ENCODE measurements at places on chromosomes 4 and X.

DNA sequence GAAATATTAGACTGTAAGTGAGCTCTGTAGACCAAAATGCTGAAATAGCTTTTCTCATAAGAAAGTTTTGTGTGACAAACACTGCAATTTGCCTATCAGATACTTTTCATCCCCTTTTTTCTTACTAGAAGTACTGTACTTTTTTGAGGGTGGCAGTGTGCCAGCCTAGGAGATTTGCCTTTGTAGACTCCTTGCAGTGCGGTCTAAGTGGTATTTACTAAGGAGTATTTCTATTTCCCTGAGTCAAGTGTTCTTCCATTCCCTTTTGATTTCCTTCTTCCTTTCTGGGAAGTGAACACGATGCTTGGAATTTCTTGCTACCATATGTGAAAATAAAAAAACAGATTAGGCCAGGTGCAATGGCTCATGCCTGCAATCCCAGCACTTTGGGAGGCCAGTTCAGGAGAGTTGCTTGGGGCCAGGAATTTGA is 34.6 kb downstream of the PDLIM5 start:
- DNase-seq, result peak; percentile 86

DNA sequence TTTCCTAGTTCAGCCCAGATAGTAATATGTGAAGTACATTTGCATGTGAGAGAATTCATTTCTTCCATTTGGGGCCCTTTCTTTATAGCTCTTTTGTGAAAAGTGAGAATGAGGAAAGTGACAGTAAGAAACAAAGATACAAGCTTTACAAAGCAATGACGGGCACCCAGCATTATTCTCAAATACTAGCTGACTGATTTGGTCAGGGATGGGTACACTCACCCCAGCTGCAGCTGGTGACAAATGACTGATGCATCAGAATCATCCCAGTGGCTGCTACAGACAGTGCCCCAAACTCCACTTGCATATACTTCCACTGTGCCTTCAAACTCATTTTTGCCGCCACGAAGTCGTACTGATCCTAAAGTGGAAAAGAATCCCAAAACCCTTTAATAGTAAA is 14.8 kb downstream of the PRSS12 start:
- peak; percentile 23 for DNase-seq

DNA sequence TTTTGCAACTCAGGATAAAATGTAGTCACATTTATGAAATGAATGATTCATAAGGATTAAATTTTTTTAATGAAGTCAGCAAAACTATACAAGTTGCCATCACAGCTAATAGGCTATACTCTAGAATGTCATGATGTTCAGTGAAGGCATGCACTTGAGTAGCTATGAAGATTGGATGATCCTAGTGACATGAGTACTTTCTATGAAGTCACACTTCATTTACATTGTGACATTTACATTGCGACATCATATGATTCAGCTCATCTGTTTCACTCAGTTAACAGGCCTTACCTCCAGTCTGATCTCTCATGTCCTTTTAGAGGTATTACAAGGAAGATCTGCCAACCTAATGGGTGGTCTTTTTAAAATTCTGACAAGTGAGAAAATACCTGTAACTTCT is 82.7 kb upstream of the FGF13 start:
- DNase-seq, result peak; percentile 10

DNA sequence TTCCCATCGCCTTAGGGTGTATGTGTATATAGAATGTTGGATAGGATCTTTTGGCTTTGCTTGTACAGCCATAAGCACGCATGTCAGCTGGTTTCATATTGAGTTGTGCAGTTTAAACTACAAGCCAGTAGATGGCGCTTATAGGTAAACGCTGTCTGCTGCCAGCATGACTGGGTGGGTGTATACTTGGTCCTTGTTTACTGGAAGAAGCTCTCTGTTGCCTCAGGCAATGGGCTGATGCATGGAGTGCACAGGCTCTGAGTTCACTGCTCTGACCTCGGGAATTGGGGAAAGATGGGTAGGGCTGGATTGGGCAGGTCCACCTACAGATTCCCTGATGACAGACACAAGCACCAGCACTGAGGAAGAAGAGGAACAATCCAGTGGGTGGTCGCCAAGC is 831.5 kb downstream of the STIM2 start:
- peak; percentile 61 for DNase-seq

- DNase-seq, result no peak
Measured at GRCh38 chrX:146854281-146854680, 39.7 kb upstream of the CXorf51A start.

- no peak for DNase-seq
Measured at GRCh38 chr4:188680004-188680666, 540.9 kb downstream of the TRIML1 start.

- no peak for DNase-seq
Measured at GRCh38 chr4:124191329-124191728, 521.2 kb downstream of the ANKRD50 start.

DNA sequence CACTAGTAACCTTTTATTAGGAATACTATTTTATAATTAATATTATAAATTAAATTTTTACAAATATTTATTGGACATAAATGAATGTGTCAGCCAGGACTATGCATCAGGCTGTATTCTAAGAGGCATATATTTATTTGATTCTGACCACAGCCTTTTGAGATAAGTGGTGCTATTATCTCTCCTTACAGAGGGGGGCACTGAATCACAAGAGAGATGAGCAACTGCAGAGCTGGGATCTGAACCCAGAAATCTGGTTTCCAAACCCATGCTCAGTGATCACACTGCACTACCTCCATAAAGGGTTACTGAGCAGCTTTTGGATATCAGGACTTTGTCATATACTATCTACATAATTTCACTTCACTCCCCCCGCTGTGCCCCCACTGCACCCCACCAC is 322.0 kb downstream of the TMA16 start:
- no peak for DNase-seq

DNA sequence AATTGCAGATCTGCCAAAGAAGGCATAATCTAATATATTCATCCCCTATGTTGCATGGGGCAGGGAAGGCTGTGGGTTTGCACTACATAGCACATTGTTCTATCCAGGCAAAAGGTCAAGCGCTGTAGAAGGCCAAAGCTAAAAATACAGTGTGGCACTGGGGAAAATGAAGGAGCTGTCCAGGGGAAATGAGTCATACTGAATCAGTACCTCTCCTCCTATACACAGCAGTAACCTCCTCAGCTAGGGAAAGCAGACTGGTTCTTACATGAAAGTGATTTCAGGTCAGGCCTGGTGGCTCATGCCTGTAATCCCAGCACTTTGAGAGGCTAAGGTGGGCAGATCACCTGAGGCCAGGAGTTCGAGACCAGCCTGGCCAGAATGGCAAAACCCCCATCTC is 31.0 kb upstream of the SLC25A4 start:
- peak; percentile 90 for DNase-seq

- DNase-seq, result no peak
Measured at GRCh38 chr4:130147641-130148040, 1051.7 kb downstream of the C4orf33 start.

DNA sequence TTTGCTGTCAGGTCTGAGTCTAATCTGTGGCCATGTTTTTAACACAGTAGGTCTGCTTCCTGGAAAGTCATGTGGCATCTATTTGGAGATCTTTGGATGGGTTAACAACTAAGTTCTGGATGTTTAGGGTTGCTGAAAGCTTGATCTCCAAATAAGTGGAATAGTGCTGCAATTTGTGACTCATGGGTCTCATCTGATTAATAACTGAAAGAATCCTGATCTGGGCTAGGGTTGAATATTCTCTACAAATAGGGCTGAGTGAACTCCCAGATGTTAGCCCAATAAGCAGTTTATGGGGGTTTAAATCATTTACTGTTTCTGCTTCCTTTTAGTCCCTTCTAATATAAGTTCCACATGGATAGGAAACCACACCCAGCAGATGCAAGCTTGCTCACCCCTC is 23.1 kb downstream of the CT47C1 start:
- DNase-seq, result peak; percentile 51

- no peak for DNase-seq
Measured at GRCh38 chr4:45679411-45679810, 444.4 kb downstream of the GABRG1 start.

DNA sequence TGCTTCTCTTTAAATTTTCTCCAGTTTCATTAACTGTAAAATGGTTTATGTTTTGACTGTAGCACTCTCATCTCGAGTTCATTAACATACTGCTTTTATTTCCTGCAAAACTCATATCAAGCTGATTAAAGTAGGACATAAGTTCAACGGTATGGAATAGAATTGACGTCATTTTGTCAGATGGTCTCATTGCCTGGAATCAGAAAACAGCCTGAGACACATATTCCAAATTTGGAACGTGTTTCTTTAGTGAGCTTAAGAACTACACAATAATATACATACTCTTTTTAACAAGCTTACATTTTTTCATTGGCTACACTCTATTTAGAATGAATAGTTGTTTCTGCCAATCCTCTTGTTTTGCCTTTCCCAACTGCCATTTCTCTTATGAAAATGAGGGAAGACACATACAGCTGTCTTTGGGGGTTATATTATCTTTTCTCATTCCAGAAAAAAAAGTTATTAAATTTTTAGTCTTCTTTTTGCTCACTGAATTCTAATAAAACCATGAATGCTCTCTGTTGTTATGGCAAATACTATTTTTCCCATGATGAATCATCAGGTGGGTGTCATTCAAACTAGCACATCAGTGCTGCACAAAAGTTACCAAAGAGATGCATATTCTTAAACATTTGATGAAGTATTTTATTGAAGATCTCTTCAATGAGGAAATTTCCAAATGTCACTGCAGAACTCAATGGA is 162.8 kb downstream of the GABRB1 start:
- no peak for DNase-seq

DNA sequence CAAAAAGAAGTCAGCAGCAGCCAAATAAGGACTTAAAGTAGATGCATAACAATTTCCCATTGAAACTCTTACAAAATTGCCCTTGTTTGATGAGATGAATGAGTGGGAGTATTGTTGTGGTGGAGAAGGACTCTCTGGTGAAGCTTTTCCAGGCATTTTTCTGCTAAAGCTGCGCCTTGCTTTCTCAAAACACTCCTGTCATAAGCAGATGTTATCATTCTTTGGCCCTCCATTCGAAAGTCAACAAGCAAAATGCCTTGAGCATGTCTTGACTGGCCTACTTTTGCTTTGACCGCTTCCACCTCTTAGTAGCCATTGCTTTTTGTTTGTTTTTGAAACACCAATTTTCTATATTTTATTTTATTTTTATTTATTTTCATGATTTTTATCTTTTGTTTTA is 340.9 kb upstream of the FGF13 start:
- DNase-seq, result no peak

DNA sequence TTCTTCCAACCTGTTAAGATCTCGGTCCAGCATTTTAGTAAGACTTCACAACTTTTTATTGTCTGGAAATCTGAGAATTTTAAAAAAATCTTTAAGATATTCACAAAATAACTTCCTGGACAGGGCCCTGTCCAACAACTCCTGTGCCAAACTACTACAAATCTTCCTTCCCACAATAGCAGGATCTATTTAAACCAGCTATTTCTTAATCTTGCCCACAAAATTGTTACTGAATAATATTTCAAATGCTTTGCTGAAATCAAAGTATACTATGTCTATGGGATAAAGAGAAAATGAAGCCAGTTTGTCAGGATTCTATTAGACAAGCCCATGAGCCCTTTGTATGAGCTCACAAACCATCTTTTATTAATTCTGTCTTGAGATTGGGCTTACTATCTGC is 104.1 kb upstream of the DDIT4L start:
- no peak for DNase-seq

GRCh38 chrX:11541510-11541909 is 124.2 kb downstream of the ARHGAP6 start:
- no peak for DNase-seq

DNA sequence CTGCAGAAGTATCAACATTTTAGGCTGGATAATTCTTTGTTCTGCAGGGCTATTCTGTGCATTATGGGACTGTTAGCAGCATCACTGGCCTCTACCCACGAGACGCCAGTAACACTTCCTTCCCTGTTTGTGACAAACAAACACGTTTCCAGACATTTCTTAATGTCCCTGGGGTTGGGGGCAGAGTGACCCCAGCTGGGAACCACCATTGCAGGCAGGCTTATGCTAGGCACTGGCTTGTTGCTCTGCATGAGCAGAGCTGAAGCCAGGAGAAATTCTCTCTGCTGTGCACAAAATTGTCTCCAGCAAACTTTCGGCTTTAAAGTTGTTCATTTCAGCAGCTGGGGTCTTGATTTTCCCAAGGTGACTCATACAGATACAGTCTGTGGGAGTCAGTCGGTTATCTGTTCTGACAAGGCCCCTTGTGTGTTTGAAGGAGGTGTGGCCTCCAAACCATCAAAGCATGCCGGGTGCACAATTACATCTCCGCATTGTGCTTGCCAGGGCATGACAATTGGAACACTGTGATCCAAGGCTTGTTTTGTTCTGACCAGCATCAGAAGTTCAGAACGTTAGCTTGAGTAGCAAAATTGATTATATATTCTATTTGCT is 156.4 kb upstream of the BOD1L1 start:
- no peak for DNase-seq

DNA sequence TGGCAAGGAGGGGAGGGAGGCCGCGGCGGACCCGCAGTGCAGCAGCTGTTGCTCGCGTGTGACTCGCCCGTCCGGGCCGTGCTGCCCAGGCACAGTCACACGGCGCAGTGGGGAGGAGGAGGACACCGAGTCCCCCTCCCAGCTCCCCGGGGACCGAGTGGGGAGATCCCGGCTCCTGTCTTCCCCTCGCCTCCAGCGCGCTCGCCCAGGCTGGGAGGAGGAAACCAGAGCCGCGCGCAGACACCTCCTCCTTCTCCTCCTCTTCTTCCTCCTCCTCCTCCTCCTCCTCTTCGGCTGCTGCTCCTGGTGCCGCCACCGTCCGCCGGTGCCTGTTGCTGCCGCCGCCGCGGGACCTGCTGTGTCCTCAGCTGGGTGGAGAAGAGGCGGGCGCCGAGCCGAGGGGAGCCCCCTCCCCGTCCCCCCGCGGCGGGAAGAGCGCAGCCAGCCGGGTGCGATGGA is at the start of gene TBC1D1:
Gene TBC1D1 (plus strand): TSS at position 284 of the 459 bp plus-strand sequence. CDS start 11,012 bp downstream, outside the sequence.
- DNase-seq, result no peak

GRCh38 chr4:7451434-7451789 is 16.7 kb upstream of the PSAPL1 start:
- no peak for DNase-seq

GRCh38 chrX:5823903-5824302 is 404.8 kb downstream of the NLGN4X start:
- no peak for DNase-seq

GRCh38 chrX:10470009-10470408 is 150.4 kb downstream of the MID1 start:
- DNase-seq, result peak; percentile 39

GRCh38 chrX:340641-341423 is 22.2 kb upstream of the GTPBP6 start:
- no peak for DNase-seq

DNA sequence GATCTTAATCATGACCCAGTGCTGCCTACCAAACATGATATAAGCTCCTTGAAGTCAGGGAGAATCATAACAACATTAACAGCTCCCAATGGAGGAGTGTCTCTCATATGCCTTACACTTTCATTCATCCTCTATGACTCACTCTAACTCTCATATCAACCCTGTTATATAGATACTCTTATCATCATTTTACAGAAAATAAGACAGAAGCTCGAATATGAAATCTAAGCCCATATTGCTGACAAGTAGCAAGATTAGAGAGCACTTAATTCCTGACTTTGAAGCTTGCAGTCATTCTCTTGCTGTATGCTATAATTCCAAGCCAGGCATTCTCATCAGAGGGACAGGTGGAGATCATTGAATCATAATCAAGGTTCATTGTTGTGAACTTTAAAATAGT is 476.7 kb upstream of the ATOH1 start:
- no peak for DNase-seq

GRCh38 chr4:125316791-125317524 is 2.2 kb downstream of the FAT4 start:
- no peak for DNase-seq

GRCh38 chrX:19334945-19335626 is 8.6 kb upstream of the PDHA1 start:
- peak; percentile 55 for DNase-seq

GRCh38 chr4:26050671-26051070 is 136.7 kb downstream of the SMIM20 start:
- DNase-seq, result no peak
